CD4-positive, alpha-beta T cell treated with Interleukin-4 for 1 hour (primary cell): ENCODE measurements at places on chromosomes 16 and 17.

GRCh38 chr17:77377710-77378235, 237.0 kb downstream of the SEC14L1 start:
- DNase-seq, result no peak

GRCh38 chr17:48930435-48930873, 14.2 kb downstream of the SNF8 start:
- no peak for DNase-seq

DNA sequence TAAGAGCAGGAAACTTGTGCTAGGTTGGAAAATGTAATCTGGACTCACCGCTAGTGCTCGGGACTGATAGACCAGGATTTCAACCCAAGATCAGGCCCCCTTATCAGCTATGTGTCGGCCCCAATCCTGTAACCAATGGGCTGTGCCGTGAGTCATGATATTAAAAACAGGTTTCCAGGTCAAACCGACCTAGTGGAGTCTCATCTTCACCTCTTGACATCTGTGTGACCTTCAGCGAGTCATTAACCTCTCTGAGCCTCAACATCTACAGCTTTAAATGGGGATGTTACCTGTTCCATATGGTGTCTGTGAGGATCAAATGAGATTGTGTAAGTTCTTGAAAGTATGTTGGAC, 512 bp downstream of the PMM2 start:
- no peak for DNase-seq

GRCh38 chr16:66045626-66046025, 320.9 kb upstream of the CDH5 start:
- DNase-seq, result no peak

GRCh38 chr17:80777274-80777673, 214.4 kb upstream of the CHMP6 start:
- DNase-seq, result no peak
